ENCODE measurements at places on chromosomes 13 and 19.

- no peak for DNase-seq
Measured at GRCh38 chr19:38949580-38950367, 19.0 kb downstream of the MRPS12 start.

DNA sequence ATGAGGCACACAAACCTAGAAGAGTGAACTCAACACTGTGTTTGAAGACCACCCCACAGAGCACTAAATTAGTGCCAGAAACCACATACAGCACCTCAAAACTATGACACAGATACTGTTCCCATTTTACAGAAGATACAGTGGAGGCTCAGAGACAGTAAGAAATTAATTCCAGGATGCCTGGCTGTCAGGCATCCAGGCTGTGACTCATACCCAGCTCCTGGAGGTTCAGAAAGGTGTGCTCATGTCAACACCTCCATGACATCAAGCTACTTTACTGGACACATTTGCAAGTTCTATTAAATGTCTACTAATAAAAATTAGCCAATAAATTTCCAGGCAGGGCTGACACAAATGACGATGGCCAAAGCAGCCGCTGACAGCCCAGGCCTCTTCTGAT, 176.3 kb downstream of the ABCC4 start:
- DNase-seq: no peak

- peak; percentile 72 for DNase-seq
Measured at GRCh38 chr13:80361883-80362327, 21.0 kb upstream of the SPRY2 start.

DNA sequence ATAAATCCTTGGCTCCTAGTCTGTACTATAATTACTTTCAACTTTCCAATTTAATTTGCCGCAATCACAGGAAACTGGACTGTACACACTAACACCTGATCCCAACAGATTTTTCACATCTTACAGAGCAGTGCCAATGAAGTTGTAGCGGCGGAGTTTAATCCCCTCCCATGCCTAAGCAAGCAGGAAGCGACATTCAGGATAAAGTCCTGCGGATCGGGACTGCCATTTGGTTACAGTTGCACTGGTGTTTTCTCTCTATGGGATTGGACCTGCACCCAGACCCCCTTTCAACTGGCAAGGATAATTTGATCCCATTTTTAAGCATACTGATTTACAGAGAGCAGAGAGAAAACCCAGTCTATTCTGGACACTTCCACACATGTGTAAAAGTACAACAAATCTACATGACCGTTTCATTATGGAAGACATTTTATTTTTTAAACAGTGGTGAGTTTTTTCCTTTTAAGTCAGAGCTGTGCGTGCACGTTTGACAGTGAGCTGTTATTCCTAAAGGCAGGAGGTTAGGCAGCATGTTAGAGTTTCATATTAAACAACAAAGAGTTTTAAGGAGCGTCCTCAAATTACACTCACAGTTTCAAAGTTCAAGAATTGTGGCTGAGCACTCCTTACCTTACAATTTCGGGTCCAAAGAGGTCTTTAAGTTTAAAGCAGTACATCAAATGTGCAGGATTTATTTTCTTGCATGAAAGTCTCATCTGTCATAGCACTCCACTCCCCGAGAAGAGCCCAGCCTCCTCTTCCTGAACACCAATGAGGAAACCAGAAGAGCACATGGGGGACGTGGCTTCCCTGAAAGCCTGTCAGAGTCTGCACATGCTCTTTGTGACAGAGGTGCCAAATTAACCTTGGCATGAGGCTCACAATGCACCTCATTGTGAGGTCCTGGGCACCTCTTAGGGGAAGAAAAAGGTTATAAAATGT, 141.6 kb upstream of the RFC3 start:
- peak; percentile 47 for DNase-seq

GRCh38 chr13:40402931-40403431, 263.5 kb downstream of the FOXO1 start:
- no peak for DNase-seq

All from OCI-M1 (cell line).